PC-3 (cell line): ENCODE measurements at places on chromosomes 12 and 14. TPM values are rescaled to one million over a fixed set of nuclear protein-coding genes. Genes with fewer than 3 reads are reported as not detected.

DNA sequence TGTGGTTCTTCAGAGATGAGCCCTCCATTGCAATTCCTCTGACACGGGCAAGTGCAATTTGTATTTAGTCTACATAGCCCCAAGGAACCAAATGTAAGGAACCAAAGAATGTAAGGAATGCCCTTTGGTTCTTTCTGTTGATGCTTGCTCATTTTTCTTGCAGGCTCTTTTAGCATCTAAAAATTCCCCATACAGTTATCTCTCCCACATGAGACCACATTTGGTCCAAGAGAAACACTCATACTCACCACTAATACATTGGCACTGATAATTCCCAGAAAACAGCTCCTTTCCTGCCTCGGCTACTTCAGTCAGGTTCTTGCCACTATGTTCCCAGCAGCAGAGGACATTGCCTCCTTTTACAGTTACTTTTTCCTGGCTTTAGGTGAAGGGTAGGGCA is 332.6 kb downstream of the AEBP2 start:
- DNase-seq: no peak

- DNase-seq: no peak
Measured at GRCh38 chr14:104692261-104692938, 3.0 kb downstream of the INF2 start.

Gene SOX5
- total RNA-seq: not detected in 2 replicates

- DNase-seq: no peak
Measured at GRCh38 chr12:112344220-112344619, 38.0 kb downstream of the HECTD4 start.

DNA sequence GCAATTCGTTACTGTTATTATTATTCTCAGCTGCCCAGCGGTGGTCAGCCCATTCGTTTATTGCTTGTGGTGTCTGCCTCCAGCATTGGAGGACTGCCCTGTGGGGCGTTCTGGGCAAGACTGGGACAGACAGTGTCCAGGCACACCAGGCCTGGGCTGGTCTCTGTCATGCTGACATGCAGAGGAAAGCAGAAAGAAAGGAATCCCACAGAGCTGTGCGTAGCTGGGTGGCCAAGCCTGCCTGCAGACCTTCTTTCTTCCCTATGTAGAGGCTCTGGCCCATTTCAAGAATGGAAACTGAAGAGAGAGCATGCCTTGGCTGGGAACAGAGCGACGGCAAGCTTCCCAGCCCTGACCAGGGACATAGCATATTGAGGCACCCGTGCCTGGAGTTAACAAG is 525.3 kb upstream of the TBX3 start:
- no peak for DNase-seq

Gene PAWR
- total RNA-seq: 141 and 214 TPM in 2 replicates

DNA sequence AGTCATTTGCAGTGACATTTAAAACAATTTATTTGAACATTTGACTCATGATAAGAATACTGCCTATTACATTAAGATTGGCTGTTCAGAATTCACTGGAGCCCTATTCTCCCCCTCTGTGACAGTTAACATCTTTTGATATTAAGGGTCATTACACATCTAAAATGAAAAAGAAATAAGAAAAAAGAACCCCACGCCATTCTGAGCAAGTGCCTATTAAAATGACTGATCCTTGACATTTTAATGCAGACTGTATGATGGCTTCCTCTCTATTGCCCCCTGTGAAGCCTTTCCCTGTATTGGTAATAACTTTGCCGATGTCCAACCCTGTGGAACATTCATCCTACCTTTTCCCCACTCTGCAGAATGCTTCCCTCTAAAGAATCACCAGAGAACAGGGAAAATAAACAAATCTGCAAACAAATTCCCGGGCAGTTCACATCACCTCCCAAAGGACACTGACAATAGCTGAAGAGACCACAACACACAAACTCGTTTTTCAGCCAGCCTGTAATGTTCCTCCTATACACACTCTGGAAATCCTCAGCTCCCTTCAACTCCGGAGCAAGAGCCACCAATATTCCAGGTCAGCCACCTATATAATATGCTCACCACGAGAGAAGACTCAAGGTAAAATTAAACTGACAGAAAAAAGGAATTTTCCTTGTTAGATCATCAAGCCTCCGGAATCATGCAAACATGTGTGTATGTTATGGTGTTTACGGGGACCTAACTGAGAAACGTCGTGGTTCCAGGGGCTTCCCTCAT is 2.1 kb downstream of the NIN start:
- DNase-seq: no peak

DNA sequence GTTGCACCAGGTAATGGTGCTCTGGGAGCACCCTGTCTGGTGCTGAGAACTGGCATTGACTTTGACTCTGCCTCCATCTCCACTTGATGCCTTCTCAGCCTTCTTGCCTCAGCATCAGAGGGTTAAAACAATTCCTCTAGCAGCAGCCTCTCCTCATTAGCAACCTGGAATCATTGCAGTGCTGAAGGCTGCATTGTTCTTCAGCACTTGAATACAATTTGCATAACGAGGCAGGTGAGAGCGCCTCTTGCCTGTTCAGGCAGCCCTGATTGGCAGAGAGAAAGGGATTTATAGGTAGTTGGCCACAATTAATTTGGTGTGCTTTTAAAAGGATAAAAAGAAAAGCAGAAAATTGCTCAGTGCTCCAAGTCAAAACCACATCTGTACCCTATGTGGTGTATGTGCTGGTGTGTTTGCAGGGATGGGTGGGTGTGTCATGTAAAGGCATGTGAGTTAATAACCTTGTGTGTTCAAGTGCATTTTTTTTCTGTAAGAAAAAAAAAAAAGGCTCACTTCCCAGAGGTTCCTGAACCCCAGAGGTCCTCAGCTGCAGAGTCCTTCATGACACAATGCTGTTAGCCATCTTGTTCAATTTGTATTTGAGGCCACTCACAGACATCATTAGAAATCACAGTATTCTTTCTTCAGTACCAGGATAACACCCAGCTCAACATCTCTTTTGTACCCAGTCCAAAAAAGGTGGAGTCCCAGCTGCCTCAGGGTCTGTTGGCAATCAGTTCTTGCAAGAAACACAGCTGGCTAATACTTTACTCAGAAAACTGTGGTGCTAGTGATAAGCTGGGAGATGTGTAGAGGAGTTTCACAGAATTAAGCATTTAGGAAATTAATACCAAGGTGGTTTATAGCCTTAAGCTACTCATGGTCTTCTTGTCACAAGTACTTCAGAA is 385.6 kb downstream of the GRIN2B start:
- DNase-seq: no peak

- DNase-seq: peak; percentile 32
Measured at GRCh38 chr14:20343862-20344220, 406 bp downstream of the PARP2 start.

DNA sequence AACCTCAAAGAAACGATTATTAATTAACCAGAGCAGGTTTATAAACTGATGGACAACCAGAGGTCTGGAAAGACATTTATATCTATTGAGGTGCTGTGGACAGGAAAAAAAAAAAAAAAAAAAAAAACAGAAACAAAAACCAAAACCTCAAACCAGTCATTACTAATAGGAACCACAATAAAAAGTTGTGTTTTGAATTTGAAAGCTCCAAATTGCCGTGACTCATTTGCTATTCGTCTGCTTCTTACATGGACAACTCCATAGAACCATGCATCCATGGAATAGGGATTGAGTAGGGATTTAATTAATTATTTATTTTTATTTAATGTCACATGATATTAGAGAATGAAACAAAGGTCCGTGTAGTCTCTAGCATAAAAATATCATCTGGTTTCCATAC is 134.1 kb upstream of the SSTR1 start:
- no peak for DNase-seq

GRCh38 chr12:44433659-44434058 is 442.5 kb downstream of the NELL2 start:
- DNase-seq: no peak

Gene MANSC4
- 1.9 and 4.1 TPM in 2 replicates for total RNA-seq

Gene CSRP2
- total RNA-seq: 33.1 and 36.3 TPM in 2 replicates

DNA sequence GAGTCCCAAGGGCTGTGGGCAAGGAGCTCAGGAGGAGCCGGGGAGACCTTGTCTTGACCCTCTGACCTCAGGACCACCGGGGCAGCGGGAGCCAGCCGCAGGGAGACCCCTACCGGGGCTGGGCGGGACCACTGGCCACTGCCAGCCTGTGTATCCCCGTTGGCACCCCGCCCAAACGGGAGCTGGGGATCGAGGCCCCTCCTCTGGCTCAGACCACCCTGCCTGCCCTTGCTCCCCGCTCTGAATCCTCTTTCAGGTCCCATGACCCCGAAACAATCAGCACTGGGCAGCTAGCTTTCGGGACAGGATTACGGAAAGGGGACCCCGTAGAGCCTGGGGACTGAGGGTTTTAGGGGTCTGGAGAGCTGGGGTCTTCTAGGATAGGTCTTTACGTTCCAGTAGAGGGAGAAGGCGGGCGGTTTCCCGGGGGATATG is 1.3 kb downstream of the GLI1 start:
- no peak for DNase-seq

- DNase-seq: no peak
Measured at GRCh38 chr12:70002097-70002911, 177.3 kb downstream of the MYRFL start.
